ENCODE measurements at places on chromosomes 12 and 14. TPM values are rescaled to one million over a fixed set of nuclear protein-coding genes. Genes with fewer than 3 reads are reported as not detected.

Gene CLMN
- 13.0 TPM for total RNA-seq

DNA sequence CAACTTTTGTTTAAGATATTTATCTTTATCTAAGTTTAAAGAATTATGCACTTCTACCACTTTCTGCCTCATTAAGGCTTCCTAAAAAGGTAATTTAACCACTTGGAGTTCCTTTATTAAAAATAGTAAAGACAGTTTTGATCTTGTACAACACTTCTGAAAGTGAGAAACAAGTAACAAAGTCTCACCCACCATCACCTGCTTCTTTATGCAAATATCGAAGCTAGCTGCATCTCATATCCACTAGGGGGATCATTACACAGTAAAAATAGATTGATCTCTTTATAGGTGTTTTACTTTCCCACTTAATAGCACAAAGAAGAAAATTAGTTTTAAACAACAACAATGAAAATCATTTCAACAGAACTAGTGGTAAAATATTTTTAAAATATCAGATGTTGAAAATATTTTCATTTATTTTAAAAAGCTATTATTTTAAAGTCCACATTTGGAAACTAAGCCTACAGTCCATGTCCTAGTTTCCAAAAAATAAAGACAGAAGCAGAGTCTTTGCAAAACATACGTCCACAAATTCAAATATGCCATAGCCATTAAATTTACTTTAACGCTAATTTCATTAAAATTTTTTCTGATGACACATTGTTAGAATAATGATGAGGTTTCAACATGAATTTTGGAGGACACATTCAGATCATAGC, 160.0 kb upstream of the SOX5 start:
- DNase-seq, result peak; percentile 25

- no peak for DNase-seq
Measured at GRCh38 chr12:11446372-11446771, 51.0 kb upstream of the PRB2 start.

DNA sequence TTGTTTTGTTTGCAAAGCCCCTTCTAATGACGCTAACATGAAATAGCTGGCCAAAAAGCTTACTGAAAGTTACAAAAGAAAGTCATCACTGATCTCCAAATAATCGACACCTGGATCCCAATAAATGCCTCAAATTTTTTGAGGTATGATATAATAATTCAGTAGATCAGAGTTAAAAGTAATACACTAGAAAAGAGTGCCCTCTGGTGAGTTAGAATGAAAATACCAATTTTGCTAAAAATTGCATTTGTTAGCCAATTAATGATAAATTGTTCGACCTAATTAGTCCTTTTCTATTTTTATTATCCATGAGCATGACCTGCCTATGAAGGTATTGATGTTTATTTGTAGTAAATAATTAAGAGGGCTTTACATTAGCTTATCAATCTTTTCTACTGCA, 78.6 kb downstream of the CEP128 start:
- no peak for DNase-seq

GRCh38 chr14:23445773-23446172, 10.3 kb upstream of the MYH7 start:
- DNase-seq, result no peak

DNA sequence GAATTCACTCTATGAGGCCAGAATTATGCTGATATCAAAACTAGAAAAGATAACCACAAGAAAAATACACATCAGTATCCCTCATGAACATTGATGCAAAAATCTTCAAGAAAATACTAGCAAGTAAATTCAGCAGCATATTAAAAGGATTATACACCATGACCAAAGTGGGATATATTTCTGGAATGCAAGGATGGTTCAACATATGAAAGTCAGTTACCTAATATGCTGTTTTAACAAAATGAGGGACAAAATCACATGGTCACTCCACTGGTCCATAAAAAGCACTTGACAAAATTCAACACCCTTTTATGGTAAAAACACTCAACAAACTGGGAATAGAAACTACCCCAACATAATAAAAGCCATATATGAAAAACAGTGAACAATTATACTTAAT, 40.3 kb downstream of the TECPR2 start:
- no peak for DNase-seq

Gene EIF5
- 274 TPM for total RNA-seq

Gene PTGER2
- total RNA-seq, result not detected

Gene OR10P1
- not detected for total RNA-seq

GRCh38 chr12:1650260-1650977, 21.4 kb downstream of the WNT5B start:
- DNase-seq, result no peak

GRCh38 chr12:65660096-65660495, 164.2 kb upstream of the HMGA2 start:
- no peak for DNase-seq

DNA sequence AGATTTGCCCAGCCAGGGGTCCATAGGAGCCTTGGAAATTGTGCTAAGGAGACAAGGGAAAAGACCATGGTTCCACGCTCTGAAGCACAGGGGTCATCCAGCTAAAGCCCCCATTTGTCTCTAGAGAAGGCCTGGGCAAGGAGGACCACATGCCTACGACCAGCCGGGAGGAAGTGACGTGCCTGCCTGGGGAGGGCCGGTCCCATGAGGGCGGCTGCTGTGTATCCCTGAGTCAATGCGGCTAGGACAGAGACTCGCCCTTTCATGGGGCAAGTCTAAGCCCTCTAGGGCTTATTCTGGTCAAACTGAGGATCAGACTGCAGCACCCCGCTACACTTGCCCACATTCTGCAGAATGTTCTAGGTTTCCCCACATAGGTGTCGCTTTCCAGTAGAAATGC, 20.6 kb upstream of the RIN3 start:
- no peak for DNase-seq

DNA sequence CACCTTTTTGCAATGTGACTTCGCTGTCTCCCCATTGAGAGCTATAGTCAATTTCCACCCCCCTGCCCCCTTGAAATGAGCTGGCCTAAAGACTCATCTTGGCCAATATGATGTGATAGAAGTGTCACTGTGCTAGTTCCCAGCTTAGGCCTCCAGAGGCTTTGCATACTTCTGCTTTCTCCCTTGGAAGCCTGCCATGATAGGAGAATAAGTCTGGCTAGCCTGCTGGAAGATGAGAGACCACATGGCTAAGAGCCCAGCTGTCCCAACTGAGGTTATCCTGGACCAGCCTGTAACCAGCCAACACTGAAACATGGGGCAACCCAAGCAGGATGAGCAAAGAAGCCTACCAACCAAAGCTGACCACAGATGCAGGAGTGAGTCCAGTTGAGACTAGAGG, 196.9 kb downstream of the GRIN2B start:
- DNase-seq, result no peak

DNA sequence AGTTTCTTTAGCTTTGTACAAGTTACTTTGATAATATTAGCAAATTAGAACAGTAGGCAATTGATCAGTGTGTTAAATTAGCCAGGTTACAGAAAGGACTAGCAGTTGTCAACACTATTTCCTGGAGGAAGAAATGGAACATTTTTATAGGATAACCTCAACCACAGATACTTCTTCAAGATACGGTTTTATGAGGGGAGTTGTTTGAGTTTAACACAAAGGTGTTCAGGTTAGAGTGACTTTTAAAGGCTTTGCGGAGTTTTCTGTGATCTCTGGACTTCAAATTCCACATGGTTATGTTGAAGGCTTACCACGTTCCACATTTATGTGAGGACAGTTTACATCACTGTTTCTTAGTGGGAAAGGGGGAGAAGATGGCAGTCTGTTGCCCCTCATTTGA, 19.3 kb downstream of the YARS2 start:
- DNase-seq, result no peak

DNA sequence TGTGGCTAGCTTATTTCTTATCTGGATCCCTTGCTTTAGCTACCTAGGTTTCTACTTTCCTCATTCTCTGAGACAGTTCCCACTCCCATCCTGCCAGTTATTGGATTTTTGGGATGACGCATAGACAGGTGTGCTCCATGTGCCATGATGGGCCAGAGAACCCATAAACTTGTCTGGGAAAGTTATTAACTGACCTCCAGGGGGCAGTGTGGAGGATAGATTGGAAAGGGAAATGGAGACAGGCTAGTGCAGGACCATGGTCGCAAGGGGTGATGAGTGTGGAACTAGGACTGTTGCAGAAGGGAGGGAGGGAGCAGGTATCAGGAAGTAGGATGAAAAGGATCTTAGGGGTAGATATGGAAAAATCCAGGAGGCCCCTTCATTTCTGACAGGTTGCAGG, 80.3 kb downstream of the ESRRB start:
- peak; percentile 49 for DNase-seq

Gene IL26
- not detected for total RNA-seq

- no peak for DNase-seq
Measured at GRCh38 chr14:93346926-93347721, at the start of gene COX8C. TSS of gene COX8C (plus strand) at chr14:93347182. CDS start at chr14:93347269, 87 bp downstream.

Gene SCYL2
- total RNA-seq, result 30.7 TPM

- DNase-seq, result no peak
Measured at GRCh38 chr14:68444449-68445168, 348.3 kb downstream of the ZFP36L1 start.

DNA sequence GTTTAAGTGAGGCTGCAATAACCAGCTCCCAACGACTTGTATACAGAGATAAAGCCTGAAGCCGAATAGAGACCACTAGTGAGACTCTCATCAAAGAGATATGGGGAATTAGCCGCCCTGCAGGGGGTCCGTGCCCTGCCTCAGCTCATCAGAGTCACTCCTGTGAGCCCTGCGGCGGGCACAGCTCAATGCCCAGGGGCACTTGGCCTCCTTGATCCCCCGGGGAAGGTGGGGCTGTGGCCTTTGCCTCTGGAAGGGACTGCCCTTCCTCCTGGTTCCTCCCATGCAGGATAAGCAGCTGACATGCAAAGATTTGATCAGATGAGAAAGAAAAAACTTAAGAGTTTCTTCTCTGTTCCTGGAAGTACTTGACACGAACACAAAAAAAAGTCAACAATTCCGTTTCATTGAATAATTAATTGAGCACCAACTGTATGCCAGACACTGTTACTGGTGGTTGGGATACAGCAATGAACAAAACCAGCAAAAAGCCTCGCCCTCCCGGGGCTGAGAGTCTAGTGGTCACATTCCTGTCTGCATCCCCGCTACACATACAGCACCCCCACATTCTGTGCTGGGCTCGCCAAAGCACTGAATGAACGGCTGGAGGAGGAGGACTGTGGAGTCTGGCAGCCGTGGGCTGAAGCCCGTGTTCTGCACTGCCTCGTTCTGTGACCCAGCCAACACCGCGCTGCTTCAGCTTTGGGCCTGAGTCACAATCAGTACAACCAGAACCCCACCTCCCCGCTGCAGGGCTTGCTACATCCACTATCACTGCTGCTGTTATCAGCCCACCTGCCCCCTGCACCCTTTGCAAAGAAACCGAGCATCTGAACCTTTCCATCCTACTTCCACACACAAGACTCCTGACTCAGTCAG, 10.3 kb downstream of the TTC7B start:
- DNase-seq, result no peak

All from OCI-LY7 (cell line).